EH (cell line): ENCODE measurements at places on chromosomes 2 and 18.

DNA sequence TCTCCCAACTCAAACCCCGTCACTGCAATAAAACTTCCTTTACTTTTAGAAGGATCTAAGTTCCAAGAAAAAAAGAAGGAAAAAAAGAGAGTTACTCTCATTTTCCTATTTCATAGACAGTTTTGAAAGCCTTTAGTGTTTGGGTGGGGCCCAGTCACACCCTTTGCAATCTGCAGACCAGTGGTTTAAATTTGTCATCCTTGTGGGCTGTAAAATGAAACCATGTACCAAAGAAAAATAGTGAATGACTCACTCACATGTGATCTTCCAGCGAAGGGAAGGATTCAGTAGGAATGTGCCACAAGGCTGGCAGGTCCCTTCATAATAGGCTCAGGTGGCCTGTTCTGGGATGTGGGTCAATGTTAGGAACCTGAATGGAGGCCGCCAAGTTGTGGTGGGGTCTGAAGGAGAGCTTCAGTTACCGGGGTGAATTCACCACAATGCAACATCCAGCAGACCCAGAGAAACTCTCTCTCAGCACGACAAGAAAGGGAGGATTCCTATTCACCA lies 28.3 kb downstream of the ANXA4 start:
- peak; percentile 88 for DNase-seq

- no peak for DNase-seq
Measured at GRCh38 chr18:79367480-79367879, 28.2 kb upstream of the NFATC1 start.

DNA sequence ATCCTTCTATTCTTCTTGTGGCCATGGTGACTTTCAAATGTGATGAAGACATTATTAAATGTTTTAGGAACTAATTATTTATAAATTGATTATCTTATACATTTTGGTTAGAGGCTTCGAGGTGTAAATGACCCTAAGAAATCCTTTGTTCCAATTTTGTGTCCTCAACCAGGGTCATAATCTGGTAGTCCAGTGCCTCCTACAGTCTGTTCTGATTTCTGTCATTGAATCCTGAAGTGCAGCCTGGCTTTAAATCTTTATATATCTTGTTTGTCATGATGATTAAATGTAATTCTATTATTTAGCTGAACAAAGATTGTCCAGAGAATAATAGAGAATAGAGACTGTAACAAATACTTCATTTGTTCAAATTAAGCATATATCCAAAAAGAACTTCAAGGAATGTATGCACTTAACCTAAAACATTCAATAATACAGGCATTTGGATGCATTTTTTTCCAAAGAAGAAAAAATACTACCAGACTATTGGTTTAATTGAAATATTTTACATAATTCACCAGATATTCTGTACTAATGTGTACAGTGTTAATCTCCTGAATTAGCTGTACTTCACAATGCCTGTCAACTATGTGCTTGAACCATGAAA lies 89.8 kb downstream of the PRPF40A start:
- peak; percentile 55 for DNase-seq

DNA sequence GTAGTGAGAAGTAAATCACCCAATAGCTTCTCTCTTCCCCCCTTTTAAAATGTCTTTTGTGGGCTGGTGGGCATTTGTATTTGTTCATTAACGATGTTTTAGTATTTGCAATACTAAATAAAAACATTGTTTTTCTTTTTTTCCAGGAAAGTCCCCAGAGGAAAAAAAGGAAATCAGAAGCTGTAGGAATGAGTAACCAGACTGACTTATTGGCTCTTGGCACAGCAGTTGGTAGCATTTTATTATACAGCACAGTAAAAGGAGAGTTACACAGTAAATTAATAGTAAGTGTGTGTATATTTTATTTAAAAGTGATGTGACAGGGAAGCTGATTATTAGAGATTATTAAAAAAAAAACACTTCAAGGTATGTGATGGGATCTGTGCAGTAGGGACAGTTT lies 7.4 kb downstream of the WDR43 start:
- no peak for DNase-seq

DNA sequence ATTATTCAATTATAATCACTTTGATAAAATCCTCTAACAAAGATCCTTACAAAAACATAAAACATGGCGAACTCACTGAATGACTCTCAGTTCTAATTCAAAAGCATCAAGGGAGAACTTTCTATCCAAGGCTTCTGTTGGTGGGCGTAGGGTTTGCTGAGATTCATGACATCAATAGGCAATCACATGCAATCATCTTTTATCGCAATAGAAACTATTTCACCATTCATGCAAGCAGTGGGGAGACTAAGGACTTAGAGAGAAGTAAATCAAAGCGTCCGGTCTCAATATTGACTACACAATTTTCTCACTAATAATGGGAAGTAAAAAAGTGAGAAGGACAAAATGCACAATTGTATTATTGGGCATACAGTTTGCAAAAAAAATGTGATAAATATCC lies 168.7 kb downstream of the SCG2 start:
- no peak for DNase-seq

- no peak for DNase-seq
Measured at GRCh38 chr18:60693426-60693825, 320.9 kb upstream of the MC4R start.

- no peak for DNase-seq
Measured at GRCh38 chr18:42548493-42548892, 567.0 kb downstream of the RIT2 start.

DNA sequence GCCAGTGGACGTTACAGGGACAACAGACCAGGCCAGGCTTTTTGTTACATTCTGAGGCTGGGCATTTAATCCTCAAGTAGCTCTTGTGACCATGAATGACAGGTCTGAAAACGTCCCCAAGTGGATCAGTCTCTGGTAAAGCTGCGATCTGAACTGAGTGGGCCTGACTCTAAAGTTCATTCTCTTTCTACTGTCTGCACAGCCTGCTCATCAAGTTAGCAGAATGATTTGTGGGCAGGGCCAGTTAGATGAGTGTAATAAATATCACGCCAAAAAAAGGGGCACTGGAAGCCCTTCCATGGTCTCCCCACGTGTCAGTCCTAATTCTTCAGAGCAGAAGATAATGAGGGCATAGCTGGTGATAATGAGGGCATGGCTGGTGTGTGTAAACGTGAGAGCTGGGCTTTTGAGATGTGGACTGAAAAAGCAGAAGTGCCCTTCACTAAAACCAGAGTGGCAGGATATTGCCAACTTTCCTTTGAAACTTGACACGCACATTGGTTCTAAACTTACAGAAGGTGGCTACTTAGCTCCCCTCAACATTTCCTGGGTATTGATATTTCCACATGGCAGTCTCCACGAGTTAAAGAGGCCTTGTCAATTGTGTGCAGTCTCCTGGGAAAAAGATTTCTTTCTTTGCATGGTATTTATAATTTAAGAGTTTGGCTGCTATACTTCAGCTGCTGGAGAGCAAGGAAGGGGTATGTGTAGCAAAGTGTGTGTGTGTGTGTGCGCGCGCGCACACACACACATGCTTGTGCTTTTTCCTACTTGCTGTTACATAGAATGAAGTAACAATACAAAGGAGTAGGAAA lies 72.7 kb upstream of the LYPD6B start:
- no peak for DNase-seq

- DNase-seq: no peak
Measured at GRCh38 chr2:101533561-101534148, 58.7 kb upstream of the RFX8 start.

- no peak for DNase-seq
Measured at GRCh38 chr2:215919624-215920243, 93.6 kb downstream of the MREG start.

GRCh38 chr2:132816234-132816633 lies 146.2 kb upstream of the LYPD1 start:
- no peak for DNase-seq

DNA sequence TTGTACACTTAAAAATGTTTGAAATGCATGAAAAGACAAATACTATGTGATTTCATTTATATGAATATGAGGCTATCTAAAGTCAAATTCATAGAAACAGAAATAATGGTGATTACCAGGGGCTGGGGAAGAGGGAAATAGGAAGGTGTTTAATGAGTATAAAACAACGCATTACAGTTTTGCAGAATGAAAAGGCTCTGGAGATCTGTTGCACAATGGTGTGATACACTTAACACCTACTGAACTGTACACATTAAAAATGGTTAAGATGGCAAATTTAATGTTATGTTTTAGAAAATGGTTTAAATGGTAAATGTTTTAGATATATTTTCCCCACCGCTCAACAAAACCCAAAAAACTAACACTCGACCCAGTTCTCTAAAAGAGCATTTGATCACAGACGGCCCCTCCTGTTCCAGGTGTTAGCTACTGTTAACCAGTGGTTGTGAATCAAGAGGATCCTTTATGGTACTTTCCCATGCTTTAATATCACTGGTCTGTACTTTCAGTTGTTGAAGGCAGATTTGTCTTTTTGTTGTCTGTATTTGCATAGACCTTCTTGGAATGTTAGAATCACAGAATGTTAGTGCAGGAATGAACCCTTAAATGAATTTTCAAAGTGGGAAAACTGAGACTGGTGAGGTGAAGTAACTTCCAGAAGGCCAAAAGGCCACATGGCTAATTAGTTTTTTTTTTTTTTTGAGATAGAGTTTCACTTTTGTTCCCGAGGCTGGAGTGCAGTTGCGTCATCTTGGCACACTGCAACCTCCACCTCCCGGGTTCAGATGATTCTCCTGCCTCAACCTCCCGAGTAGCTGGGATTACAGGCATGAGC lies 10.2 kb downstream of the RAB10 start:
- peak; percentile 56 for DNase-seq

GRCh38 chr2:20145497-20146193 lies 79.3 kb downstream of the SDC1 start:
- no peak for DNase-seq

GRCh38 chr2:166614029-166614428 lies 120.0 kb upstream of the SCN7A start:
- no peak for DNase-seq

GRCh38 chr18:652131-652530 lies 5.3 kb upstream of the TYMS start:
- peak; percentile 53 for DNase-seq

DNA sequence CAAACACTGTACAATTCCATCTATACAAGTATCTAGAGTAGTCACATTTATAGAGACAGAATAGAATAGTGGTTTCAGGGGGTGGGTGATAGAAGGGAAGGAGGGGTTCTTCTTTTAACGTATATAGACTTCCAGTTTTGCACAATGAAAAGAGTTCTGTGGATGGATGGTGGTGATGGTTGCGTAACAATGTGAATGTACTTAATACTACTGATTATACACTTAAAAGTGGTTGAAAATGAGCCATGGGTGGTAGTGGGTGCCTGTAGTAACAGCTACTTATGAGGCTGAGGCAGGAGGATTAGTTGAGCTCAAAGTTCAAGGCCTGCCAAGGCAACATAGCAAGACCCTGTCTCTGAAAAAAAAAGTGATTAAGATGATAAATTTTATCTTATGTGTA lies 85.8 kb downstream of the SETBP1 start:
- DNase-seq: no peak

GRCh38 chr2:35496022-35496421 lies 859.6 kb upstream of the CRIM1 start:
- no peak for DNase-seq

DNA sequence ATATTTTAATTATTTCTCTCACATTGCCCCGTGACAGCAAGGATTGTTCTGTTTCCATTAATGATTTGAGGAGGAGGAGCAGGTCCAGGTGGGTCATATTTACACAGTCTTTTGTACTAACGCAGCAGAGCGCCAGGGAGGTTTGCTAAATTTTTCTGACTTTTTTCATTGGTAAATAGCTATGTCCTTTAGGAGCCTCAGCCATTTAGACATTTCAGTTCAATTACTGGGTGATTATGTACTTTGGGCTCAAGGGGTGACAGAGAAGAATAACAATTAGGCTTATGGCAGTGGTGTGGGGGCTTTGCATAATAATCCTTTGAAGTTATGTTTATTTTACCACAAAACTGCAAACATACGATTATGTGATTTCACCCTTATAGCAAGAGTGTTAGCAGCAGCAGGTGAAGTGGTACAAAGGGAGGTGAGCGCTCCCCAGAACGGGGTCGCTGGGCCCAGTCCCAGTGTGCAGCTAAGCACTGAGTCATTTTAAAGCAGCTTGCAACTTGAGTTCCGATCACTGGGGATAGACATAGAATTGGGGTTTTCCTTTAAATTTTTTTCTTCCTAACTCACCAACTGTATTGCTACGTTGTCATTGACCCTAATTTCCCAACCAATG lies 80.3 kb downstream of the TSHZ1 start:
- DNase-seq: no peak

- no peak for DNase-seq
Measured at GRCh38 chr2:23718931-23719700, 207.8 kb downstream of the ATAD2B start.

GRCh38 chr2:88114889-88115288 lies 13.0 kb downstream of the FABP1 start:
- DNase-seq: no peak

DNA sequence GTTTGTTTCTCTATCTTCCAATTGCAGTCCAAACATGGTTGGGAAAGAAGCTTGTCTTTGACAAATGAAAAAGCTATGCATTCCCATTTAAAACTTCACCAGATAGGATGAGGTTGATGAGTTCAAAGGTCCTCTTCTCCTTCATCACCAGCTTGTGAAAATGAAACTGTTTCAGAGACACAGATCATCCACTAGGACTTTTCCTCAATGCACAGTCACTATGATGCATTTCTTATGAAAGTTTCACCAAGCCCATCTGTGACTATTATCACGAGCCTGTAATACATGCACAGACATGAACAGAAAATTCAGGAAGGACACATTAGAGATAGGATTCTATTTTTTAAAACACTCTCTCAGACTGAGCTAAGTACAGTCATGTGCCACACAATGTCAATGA lies 644.4 kb downstream of the PLCL1 start:
- peak; percentile 47 for DNase-seq

DNA sequence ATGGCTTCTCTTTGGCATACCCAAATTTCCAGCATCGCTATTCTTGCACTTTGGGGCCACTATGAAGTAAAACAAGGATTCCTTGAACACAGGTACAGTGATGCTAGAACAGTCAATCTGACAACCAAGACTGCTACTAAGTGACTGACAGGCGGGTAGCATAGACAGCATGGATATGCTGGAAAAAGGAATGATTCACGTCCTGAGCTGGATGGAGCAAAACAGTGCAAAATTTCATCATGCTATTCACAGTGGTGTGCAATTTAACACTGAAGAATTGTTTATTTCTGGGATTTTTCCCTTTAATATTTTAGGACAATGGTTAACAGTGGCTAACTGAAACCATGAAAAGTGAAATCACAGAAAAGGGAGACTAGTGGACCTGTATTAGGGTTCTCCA lies 1511.2 kb upstream of the ZEB2 start:
- DNase-seq: peak; percentile 36

GRCh38 chr2:105102963-105103421 lies 65.1 kb downstream of the MRPS9 start:
- peak; percentile 84 for DNase-seq

DNA sequence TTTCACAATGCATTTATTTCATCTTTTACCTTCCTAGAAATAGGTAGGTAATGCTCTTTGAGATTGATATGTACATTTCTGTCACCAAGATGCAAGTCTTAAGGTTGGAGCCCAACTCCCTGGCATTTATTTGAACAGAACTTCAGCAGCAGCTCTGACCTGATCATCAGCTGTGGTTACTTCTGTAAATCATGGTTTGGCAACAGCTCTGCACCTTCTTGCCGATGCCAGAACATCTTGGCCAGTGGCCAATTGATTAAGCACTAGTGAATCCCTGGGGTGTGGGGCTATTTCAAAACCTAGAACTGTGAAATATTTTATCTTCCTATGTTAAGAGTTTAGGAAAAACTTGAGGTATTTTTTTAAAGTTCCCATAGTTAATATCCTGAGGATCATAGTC lies 124.8 kb upstream of the NYAP2 start:
- DNase-seq: peak; percentile 17
